ENCODE measurements at places on chromosomes 1 and 21.
A peak's percentile ranks its signal among the peaks of the same experiment; 100 is the strongest.

DNA sequence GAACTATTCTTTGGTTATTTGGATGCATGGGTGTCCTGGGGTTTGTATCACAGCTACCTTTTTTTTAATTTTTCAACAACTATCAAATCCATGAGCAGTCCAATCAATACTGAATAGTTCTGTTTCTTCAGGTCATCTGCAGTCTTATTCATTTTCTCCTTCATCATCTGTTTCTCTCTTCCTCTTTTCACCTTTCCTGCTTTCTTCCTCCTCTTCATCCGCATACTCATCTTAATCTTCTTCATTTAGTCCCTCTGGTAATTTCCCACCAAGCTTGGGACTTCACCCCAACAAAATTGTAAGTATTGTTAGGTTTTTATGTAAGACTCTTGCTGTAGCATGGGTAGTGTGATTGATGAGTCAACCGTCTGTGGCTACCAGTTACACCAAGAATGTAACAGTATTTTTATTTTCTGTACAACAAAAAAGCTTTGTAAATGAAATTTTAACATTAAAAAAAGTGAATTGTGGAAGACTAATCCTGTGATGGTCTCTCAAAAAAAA lies 184.1 kb upstream of the RNPC3 start:
- DNase-seq, result peak; percentile 1

DNA sequence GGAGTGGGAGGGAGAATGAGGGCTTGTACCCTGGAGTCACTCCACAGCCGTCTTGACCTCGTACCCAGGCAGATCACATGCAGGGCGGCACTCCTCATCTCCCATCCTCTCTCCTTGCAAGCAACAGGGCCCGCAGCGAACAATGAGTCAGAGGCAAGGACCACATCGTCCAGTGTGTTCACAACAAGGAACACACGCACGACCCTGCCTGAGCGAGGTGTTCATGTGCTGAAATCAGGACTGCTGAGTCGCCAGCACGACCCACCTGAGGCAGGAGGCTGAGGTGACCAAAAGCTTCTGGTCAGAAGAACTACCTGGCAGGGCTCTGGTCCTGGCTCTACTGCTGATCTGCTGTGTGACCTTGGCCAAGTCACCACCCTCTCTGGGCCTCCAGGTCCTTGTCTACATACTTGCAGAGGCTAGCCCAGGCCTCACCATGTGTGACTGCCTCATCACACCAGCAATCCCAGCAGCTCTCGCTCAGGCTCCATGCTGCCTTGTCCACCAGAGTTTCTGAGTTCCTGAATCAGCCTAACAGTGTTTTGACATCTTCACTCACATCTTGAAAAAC lies 78.0 kb downstream of the SSBP3 start:
- DNase-seq, result no peak

DNA sequence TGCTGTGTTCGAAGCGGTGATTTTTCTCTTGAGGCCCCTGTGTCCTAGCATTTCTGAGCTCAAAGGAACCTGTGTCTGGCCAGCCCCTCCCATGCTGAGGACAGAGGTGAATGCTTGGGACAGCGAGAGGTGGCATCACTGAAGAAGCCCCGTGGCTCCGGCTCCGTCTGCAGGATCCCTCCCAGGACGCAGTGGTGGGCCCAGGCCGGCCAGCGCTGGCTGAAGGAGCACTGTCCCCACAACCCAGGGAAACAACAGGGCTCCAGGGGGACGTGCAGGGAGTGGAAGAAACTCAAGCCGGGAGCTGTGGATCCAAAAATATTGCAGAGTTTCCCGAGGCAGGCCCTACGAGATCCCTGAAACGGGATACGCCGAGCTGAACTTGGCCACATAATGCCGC lies 164.0 kb upstream of the ARHGEF16 start:
- no peak for DNase-seq

- no peak for DNase-seq
Measured at GRCh38 chr1:84742653-84743052, 52.4 kb upstream of the SSX2IP start.

DNA sequence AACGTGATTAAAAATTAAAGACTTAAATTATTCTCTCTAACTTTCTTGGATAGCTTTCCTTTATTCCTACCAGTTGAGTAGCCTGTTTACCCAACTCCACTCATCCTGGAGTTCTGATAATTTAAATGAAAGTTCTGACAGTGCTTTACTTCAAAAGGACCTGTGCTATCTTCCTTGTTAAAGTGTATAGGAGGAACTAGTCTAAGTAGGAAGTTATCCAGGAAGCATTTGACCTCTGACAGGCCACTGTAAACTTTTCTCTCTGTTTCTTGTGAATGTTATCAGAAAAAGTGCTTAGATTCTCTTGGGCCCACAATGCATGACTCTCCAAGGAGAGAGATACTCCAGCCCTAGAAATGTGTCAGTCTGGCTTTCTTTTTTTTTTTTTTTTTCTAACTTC lies 9.2 kb downstream of the UAP1 start:
- DNase-seq, result no peak

DNA sequence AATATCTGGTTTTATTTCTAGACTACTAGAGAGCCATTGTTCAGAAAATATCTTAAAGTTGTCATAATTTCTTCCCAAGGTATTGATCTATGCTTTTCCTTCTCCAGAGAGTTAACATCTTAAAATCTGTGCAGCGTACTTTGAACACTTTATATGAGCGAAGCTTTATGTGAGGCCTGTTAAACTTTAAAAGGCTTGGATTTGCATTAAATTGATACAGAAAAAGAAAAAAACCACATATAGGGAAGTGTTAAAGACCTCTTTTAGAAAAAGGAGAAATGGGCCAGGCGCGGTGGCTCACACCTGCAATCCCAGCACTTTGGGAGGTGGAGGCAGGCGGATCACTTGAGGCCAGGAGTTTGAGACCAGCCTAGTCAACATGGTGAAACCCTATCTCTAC lies 59.2 kb upstream of the MORC3 start:
- no peak for DNase-seq

GRCh38 chr1:177802304-177802703 lies 167.6 kb downstream of the SEC16B start:
- no peak for DNase-seq

DNA sequence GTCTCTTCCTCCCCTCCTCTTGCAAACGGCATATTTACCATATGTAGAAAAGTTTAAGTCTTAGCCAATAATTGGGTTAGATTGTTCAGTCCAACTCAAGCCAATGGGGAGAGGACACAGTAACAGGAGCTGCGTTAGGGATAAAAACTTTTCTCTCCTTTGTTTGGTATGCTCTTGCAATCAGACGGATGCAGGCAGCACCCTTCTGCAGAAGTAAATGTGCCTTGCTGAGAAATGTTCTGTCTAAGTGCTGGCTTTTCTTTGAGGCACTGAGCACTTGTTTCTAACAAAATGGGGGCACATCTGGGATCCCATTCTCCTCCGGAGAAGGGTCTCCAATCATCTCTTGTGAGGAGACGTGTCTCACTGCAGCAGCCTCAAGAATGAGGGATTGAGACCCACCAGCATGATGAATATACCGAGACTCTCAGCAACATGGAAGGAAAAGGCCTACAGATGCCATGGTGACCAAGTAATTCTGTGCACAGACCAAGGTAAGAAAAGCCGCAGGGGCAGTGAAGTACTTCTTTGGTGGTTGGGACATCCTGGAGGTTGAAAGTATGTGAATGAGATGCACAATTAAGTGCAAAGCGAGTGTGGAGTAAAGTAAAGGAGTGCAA lies 20.7 kb upstream of the GNG4 start:
- DNase-seq, result no peak
